ENCODE measurements at places on chromosomes 13 and 19. TPM values are rescaled to one million over a fixed set of nuclear protein-coding genes. Genes with fewer than 3 reads are reported as not detected.

The S1PR4 gene
- total RNA-seq, result 0.12 TPM

The IFI30 gene
- 15.6 TPM for total RNA-seq

The KCNK6 gene
- 7.6 TPM for total RNA-seq

The AXL gene
- total RNA-seq, result 158 TPM

The ANO8 gene
- 4.5 TPM for total RNA-seq
